ENCODE measurements at places on chromosomes 13 and 19.

DNA sequence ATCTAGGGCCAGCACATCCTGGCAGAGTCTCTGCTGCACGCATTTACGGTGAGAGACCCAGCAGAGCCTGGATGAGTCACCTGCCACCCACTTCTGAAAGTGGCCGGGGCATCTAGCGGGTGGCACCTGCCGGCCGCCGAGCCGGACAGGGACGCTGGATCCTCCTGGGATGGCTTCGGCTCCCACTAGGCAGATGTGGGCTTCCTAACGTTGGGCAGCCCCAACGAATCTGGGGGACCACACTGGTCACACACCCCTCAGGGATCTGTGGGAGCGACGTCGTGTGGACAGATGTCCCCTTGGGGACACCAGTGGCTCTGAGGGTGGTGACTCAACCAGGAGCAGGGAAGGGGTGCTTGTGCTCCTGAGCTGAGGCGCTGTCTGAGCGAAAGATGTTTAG, 32.2 kb downstream of the TMEM255B start:
- no peak for DNase-seq

GRCh38 chr13:19604306-19604705, 29.2 kb upstream of the MPHOSPH8 start:
- DNase-seq = peak; percentile 36

GRCh38 chr19:8973501-8974091, 36.6 kb downstream of the MUC16 start:
- DNase-seq = peak; percentile 13

DNA sequence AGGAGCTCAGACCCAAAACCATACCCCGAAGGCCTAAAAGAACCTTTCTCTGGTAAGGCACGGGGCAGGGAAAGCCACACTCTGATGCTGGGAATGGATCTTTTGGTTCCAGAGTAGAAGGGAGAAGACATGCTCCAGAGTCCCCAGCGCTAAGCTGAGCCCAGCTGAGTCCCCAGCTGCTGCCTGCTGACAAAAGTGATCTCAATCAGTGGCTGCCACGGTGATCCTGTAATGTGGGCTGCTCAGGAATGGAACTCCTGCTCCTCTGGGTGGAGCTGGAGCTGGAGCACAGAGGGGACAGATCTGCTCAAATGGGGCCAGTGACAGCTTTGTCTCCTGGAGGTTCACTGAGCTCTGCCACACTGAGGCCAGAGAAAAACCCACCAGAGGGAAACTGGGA, 70.5 kb downstream of the MLLT1 start:
- DNase-seq = no peak

DNA sequence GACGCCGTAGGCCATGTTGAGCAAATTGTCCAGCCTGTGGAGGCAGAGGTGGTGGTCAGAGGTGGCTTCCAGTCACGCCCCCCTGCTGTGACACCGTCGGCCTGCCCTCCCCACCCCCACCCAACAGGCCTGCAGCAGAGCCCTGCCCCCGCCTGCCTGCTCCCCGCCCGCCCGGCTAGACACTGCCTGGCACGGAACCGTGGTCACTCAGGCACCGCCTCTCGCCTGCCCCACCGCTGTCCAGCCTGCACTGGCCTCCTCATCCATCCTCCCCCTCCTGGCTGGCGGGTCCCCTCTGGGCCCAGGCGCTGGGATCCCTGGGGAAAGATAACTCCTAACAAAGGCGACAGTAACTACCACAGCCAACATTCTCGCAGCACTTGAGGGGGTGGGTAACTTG, 21.7 kb downstream of the PRKCSH start:
- no peak for DNase-seq

DNA sequence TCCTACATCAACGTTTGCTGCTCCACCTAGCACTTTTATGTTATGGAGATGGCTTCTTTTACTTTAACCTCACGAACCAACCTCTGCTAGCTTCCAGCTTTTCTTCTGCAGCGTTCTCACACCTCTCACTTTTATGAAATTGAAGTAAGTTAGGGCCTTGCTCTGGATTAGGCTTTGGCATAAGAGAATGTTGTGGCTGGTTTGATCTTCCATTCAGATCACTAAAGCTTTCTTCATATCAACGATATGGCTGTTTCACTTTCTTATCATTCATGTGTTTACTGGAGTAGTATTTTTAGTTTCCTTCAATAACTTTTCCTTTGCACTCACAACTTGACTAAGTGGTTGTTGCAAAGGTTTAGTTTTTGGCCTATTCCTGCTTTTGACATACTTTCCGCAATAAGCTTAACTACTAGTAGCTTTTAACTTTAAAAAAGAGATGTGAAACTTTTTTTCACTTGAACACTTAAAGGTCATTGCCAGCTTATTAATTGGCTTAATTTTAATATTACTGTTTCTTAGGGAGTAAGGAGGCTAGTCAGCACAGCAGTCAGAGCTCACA, 60.0 kb upstream of the SPRY2 start:
- no peak for DNase-seq

GRCh38 chr13:114143806-114144605, 11.6 kb upstream of the RASA3 start:
- DNase-seq = peak; percentile 83

DNA sequence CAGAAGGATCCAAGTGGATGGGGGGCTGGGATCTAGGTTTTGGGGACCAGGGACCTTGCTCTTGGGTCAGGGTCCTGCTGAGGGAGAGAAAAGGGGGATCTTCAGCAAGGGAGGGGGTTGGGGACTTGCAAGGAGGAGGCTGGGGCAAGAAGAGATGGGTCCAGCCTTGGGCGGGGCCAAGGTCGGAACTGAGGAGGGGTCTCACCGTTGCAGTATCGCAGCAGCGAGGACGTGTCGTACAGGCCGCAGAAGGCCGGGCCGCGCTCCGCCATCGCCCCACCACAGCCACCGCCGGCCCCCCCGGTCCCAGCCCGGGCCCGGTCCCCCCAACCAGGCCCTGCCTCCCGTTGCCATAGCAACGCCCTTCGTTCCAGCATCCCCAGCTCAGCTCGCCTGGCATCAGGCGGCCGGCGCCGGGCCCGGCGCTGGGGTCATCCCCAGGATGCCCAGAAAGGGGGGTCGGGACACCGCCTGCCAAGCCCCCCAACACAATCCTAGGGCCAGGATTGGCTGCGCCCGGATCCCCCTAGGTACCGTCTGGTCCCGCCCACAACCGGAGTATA, 6.0 kb upstream of the EML2 start:
- DNase-seq = no peak

DNA sequence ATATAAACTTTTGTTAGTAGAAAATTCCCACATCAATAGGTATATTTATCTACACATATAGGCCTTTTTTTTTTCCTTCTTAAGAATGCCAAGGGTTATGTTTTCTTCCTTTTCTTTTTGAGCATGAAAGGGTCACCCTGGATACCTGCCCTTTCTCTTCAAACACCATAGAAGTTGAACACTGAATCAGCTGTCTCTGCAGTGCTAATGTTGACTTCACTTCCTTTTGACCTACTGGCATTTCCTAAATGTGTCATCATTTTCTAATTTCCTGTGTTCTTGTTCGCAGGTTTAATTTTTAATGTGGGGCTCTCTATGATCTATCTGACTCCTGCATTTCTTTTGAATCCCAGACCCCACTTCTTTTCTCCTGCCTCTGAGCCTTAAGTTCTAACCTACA, 532.0 kb downstream of the GPC6 start:
- no peak for DNase-seq

- DNase-seq = no peak
Observed at GRCh38 chr13:44786756-44787155, 202.5 kb downstream of the NUFIP1 start.

GRCh38 chr19:7641290-7642276, 4.7 kb downstream of the STXBP2 start:
- DNase-seq = no peak

DNA sequence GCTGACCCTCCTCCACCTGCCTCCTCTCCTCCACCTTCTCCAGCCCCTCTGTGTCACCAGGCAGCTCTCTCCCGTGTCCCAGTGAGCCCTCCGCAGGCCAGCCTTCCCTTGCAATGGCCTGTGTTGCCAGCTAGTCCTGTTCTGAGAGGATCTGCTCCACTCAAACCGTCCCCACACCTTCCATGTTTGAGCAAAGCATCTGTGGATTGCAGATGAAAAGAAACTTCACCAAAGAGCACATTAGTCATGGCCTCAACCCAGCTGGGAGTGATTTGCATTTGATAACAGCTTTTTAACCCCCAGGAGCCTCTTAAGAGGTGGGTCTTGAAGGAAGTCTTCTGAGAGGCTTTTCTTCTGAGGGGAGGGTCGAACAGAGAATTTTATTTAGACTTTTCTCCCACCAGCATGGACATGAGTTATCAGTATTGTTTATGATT, 72.8 kb downstream of the COL4A2 start:
- no peak for DNase-seq

DNA sequence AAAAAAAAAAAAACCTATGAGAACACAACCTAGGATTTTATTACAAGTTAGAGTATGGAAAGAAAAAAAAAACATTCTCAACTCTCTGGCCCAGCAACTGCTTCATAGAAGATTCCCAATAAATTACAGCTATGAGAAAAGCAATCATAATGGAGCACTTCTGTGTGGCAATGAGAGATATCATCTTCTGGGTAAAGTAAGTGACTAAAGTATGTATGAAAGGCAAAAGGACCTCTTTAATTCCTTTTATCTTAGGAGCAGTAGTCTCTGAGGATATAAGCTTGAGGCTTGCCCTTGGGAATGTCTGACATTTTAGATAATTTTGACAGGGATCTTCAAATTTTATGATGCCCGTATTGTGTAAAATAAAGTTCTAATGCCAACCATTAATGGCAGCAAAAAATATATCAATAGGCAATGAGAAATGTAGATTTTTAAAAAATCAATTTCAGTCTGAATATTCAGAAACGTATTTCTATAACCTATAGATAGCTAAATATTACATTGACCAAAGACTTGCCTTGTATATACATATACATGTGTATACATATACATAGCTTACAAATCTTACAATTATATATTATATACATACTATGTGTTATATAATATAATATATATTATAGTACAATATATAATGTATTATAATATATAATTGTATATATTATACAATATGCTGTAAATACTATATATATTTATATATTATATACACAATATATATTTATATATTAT, 823.9 kb upstream of the SLITRK1 start:
- no peak for DNase-seq

- peak; percentile 40 for DNase-seq
Observed at GRCh38 chr13:42047561-42048341, 697 bp upstream of the DGKH start.

DNA sequence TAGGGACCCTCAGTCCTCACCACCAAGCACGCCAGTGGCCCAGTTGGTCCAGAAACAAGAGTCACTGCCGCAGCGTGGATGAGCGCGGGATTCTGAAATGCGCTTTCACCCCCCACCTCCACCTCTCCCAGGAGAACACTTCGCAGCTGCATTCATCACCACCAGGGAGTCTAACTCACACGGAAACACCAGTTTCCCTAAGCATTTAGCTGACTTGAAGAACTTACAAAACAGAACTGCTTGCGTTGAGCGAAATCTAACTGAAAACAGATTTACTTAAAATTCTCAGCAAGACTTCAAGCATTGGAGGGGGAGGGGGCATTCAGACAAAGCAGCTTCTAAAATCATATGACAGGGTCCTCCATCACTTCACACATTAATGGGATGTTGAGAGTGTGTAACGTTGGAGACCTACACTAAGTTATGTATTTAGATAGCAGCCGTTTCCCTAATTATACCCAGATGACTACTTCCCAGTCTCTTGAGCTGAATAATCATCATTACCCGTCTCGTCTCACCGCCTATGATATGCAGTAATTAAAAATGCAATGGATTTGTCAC, 258.2 kb upstream of the IRS2 start:
- no peak for DNase-seq

GRCh38 chr19:46192992-46193650, 36.4 kb upstream of the IGFL1 start:
- DNase-seq = peak; percentile 65

DNA sequence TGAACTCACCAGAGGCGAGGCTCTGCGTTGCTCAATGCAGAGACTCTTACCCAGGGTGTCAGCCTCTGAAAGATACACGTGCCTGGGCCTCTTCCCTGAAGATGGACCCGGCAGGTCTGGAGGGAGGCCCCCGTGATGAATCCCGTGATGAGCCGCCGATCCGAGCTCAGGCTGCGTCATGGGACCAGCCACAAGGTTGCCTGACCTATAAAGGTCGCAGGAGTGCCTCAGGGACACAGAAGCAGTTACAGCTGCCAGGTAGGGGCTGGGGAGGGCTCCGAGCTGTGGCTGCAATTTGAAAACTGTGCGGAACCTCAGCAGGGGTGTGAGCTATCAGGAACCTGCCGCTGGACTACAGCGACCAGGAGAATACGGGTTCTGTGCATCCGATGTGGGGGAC, 10.5 kb upstream of the ATP11A start:
- no peak for DNase-seq
